ENCODE measurements at places on chromosomes 2 and 18. TPM values are rescaled to one million over a fixed set of nuclear protein-coding genes. Genes with fewer than 3 reads are reported as not detected.

Gene SERPINB13
- not detected for total RNA-seq

Gene DUSP2
- 0.31 TPM for total RNA-seq

Gene PTGR3
- 14.6 TPM for total RNA-seq

Gene EGR4
- total RNA-seq, result 0.09 TPM

Gene KIF5C
- 0.39 TPM for total RNA-seq

Gene DLGAP1
- not detected for total RNA-seq

Gene CYP26B1
- 12.8 TPM for total RNA-seq

Gene SIX3
- 0.39 TPM for total RNA-seq

Gene KIAA2012
- not detected for total RNA-seq

Gene CREG2
- total RNA-seq, result 14.2 TPM

Gene ACKR3
- 9.4 TPM for total RNA-seq

Gene PAX8
- 0.65 TPM for total RNA-seq

Gene TANC1
- 6.9 TPM for total RNA-seq

Gene CLEC4F
- not detected for total RNA-seq

Gene ALK
- total RNA-seq, result not detected

Gene FSHR
- not detected for total RNA-seq

Gene SATB2
- total RNA-seq, result 3.6 TPM

Gene WNT10A
- total RNA-seq, result 0.23 TPM

Gene IL1R1
- total RNA-seq, result 32.8 TPM

Gene DCTN1
- 107 TPM for total RNA-seq

Gene UGT1A4
- not detected for total RNA-seq

Gene FARSB
- 43.1 TPM for total RNA-seq

Gene NEDD4L
- total RNA-seq, result 26.5 TPM

Gene AGFG1
- total RNA-seq, result 130 TPM

Gene ZNF236
- total RNA-seq, result 2.5 TPM

Gene TCF4
- 1.5 TPM for total RNA-seq

Gene C2orf81
- total RNA-seq, result 2.7 TPM
